ENCODE measurements at places on chromosomes 2 and 18.

- no peak for DNase-seq
Measured at GRCh38 chr2:210913461-210913860, 357.1 kb downstream of the CPS1 start.

GRCh38 chr2:111208639-111209038 is 87.9 kb downstream of the BCL2L11 start:
- DNase-seq: no peak

- no peak for DNase-seq
Measured at GRCh38 chr18:36516726-36517125, 219.2 kb downstream of the FHOD3 start.

DNA sequence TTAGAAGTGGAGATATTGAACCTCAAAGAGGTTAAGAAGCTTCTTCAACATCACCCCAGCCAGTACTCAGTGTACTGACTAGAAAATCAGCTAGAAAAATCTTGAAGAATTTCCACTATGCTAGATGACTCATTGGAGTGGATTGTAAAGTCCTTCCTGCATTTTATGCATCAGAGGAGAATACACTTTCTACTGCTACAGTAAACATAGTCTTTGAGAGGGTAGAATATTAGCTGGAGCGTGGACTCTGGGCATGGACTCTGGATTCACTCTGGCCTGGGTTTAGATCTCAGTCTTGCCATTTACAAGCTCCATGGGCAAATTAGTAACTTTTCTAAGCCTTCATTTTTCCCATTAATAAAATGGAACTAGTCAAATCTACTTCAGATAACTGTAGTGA is 215.9 kb downstream of the IRS1 start:
- no peak for DNase-seq

- DNase-seq: no peak
Measured at GRCh38 chr2:135954020-135954601, 31.3 kb downstream of the DARS1 start.

DNA sequence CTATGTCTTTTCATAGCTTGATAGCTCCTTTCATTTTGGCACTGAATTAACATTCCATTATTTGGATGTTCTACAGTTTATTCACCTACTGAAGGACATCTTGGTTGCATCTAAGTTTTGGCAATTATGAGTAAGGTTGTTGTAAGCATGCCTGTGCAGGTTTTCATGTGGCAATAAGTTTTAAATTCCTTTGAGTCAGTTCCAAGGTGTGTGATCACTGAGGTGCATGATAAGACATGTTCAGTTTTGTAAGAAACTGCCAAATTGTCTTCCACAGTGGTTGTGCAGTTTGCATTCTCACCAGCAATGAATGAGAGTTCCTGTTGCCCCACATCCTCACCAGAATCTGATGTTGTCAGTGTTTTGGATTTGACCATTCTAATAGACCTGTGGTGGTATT is 24.2 kb downstream of the XDH start:
- no peak for DNase-seq

- DNase-seq: no peak
Measured at GRCh38 chr2:241804326-241805229, 4.4 kb upstream of the NEU4 start.

DNA sequence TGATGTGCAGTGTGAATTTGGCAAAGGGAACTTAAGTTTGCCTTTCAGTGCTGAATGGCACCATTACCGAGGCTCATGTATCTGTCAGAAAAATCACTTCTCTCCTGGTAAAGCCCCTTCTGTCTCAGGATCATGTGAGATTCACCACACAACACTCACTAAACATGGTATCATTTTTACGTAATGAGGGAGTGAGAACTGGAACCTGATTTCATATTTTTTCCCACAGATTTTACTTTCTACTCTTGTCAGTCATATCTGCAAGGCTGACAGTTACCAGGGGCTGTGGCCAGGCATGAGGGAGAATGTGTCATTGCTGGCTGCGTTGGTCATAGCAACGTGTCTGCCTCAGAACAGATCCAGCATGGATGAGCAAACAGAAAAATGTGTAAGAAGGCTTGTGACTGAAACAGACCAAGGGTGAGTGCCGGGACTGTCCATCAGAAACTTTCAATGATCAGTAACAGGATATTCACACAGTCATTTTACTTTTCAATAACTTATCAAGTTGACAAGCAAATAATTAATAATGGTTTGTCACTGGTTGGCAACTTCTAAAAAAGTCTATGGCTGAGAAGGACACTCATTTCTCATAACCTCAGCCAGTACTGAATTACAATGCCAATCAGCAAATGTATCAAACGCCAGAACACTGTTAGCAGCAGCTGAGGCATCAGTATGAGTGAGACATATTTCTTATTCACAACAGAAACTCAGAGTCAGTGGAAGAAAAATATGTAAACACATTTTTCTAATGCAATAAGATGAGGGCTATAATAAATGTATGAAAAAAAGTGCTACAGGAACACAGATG is 100.5 kb downstream of the CDC42EP3 start:
- DNase-seq: no peak

DNA sequence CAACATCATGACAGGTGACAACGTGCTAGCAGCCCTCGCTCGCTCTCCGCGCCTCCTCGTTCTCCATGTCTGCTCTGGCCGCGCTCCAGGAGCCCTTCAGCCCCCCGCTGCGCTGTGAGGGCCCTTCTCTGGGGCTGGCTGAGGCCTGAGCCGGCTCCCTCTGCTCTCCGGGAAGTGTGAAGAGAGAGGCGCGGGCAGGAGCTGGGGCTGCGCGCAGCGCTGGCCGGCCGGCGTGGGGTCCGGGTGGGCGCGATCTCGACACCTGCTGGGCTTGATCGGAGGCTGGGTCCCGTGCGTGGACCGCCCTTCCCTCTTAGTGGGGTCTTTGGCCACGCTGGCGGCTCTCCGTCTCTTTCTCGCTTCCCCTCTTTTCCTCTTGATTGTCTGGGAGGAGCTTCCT is 195.5 kb downstream of the ANKRD30BL start:
- DNase-seq: no peak

DNA sequence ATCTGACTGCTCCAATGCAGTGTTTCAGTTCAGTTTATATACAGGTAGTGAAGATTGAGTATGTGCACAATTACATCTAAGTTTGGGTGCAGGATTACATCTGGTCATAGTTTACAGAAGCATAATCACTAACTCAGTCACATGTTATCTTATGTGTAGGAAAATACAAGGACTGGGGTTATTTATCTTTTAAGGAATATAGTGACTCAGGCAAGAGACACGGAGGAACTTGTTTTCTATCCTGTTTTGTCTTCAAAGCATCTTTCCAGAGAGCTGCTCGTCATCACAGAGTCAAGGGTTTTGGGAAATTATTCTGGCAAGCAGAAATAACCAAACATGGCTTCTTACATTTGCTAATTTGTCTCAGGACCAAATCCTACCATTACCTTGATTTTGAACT is 1371.5 kb upstream of the TMEFF2 start:
- DNase-seq: no peak

DNA sequence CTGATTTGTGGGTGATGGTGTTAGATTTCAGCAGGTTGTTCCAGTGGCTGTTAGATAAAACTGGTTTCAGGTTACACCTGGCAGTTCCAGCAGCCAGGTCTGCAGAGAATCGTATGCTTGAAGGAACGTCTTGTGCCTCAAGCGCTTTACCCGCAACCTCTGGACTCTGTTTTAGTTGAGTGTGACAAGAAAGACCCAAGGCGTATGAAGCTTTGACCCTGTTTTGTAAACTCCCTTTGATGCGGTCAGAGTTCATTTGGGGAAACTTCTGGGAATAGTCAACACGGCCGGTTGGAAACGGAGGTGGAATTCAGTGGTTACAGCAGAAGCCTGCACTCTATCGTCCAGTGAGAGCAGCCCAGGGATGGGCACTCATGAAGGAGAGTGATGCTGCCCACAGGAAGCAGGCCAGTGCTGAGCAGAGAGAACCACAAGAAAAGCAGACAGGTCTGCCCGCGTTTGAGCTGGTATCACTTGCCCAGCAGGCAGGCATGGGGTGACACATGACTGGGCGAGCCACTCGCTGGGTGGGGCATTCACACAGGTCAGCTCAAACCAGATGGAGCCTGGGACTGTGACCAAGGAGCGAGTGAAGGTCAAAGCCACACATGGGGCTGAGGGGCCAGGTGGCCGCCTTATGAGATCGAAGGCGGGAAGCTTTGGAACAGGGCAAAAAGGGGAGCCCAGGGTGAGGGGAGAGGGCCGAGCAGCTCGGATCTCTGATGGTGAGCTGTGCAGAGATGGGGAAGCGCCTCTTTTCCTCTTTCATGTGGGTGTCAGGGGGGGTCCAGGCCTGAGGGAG is 99.6 kb upstream of the MBOAT2 start:
- DNase-seq: no peak

DNA sequence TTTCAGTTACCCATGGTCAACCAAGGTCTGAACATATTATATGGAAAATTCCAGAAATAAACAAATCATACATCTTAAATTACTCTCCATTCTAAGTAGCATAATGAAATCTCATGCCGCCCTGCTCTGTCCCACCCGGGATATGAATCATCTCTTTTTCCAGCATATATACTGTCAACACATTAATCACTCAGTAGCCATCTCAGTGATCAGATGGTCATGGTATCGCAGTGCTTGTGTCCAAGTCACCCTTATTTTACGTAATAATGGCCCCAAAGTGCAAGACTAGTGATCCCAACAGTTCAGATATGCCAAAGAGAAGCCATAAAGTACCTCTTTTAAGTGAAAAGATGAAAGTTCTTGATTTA is 43.8 kb downstream of the OSBPL6 start:
- no peak for DNase-seq
